Smooth muscle cell of the pulmonary artery (primary cell): ENCODE measurements at places on chromosomes 12 and 14. TPM values are rescaled to one million over a fixed set of nuclear protein-coding genes. Genes with fewer than 3 reads are reported as not detected.

The FOXG1 gene
- total RNA-seq, result 0.76 and 1.6 TPM in 2 replicates

The GDF3 gene
- not detected in 2 replicates for total RNA-seq

The CELA1 gene
- total RNA-seq, result not detected in 2 replicates

The DNAJC22 gene
- total RNA-seq, result 0.20 and 2.1 TPM in 2 replicates

The C1R gene
- 340 and 347 TPM in 2 replicates for total RNA-seq

The TEX52 gene
- total RNA-seq, result not detected in 2 replicates

The GLS2 gene
- 0.13 and 0.20 TPM in 2 replicates for total RNA-seq

The KRT79 gene
- total RNA-seq, result not detected in 2 replicates

The SIX6 gene
- total RNA-seq, result not detected in 2 replicates

The ASCL1 gene
- total RNA-seq, result not detected in 2 replicates
